DND-41 (cell line): ENCODE measurements at places on chromosomes 1 and 21.

DNA sequence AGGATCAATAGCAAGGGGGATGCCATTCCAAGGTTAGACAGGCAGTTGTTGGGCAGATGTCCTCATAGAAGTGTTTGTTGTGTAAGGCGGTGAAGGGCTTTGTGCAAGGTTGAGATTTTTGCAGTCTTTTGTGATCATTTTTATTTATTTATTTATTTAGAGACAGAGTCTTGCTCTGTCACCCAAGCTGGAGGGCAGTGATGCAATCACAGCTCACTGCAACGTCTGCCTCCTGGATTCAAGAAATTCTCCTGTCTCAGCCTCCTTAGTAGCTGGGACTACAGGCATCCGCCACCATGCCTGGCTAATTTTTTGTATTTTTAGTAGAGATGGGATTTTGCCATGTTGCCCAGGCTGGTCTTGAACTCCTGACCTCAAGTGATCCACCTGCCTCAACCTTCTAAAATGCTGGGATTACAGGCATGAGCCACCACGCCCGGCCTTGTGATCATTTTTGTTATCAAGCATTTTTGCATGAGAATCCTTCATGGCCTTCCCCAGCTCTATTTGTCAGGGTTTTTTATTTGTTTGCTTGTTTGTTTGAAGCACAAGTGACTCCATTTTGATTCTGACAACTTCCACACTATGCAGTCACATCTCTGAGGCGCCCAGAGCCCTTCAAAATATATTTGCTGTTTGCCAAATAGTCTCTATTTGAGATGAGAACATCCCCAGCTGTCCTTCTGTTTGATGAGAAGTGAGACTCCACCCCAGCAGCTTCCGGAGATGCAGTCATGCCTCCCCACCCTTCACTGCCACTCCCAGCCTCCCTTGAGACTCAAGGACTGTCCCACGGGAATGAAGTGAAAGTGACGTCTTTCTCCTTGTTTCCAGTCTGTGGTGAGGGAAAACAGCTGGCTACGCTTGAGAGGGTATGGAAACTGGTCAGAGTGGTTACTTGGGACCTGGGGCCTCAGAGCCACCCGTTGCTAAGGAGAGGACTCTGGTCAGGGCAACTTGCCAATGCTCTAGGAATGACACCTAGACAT lies 38.0 kb downstream of the TMEM50B start:
- DNase-seq: no peak

GRCh38 chr1:66317248-66317515 lies 216.8 kb upstream of the SGIP1 start:
- no peak for DNase-seq

DNA sequence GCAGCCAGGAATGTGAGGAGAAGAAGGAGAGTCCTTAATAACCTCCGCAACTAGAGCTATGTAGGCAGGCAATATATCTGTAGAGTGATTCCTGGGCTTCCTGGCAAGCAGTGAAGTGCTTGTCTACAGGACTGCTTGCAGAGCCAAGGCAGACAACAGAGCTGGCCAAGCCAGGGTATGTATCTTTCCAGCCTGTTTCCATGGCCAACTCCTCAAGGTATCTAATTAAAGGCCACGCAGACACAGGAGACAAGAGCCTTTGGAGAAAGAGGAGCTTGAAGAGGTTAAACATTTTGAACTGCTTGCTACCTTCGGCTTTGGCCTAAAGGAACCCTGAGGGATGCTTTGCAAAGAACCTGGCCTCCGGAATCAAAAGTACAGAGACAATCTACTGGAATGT lies 137.4 kb downstream of the PIGK start:
- DNase-seq: no peak

DNA sequence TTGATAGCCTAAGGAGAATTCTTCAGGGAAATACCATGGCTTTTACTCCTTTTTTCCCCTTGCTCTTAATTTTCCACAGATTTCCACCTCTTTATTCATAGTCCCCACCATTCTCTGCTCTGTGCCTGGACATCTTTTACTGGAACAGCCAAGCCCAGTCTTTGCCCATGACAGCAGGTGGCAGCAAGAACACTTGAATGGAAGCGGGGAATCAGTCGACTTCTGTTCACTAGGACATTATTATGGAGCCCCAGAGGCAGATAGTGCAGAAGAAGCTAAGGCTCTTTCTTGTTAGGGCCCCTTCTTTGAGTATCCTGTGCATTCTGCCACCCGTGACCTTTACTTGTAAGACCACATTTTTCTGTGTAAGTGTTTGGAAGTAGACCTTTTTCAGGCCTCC lies 6.3 kb downstream of the OR14I1 start:
- no peak for DNase-seq
